ENCODE measurements at places on chromosomes 16 and 17.

DNA sequence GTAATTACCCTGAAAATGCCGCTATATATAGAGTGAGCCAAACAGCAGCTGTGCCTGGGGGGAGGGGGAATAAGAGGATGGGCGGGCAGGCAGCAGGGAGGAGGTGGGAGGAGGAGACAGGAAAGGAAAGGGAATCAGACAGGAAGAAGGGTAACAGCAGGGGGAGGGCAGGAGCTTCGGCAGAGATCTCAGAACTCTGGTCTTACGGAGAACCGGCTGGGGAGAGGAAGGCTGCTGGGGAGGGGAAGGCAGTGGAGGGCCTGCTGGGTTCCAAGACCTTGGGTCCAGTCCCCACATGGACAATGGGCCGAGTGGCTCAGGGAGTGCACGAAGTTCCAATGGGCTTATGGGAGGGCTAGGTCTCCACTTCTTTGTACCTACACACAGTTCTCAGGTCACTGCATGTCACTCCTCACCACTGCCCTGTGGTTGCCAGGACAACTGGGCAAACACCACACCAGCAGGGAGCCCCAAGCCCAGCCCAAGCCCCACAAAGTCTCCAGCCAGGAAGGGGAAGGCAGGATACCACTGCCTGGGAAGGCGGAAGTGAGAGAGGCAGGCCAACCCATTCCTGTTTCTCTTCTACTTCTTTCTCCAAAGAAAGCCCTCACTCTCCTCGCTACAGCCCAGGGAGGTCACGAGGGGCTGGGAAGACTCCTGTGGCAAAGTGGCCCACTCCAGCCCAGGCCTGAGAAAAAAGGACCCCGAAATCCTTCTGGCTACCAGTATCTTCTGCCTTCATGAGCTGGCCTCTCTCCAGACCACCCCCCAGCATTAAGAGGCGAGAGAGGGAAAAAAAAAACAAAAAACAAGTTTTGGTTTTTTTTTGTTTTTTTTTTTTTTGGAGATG lies 25.3 kb downstream of the G6PC3 start:
- DNase-seq, result peak; percentile 94

DNA sequence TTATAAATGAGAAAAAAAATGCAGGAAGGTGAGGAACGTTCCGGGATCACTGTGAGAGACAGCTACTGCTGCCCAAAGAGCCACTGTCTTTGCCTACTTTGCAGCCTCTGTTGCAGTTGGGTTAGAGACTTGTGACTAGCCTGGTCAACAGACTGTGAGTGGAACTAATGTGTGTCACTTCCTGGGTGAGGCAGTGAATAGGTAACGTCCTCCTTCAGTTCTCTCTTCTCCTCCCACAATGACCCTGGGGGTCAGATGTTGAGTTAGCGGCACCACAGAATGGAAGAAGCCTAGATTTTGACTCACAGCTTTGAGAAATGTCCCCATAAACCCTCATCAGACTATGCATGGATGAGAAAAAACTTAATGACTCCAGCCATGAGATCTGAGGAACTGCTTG lies 5.2 kb downstream of the C16orf46 start:
- DNase-seq, result no peak

DNA sequence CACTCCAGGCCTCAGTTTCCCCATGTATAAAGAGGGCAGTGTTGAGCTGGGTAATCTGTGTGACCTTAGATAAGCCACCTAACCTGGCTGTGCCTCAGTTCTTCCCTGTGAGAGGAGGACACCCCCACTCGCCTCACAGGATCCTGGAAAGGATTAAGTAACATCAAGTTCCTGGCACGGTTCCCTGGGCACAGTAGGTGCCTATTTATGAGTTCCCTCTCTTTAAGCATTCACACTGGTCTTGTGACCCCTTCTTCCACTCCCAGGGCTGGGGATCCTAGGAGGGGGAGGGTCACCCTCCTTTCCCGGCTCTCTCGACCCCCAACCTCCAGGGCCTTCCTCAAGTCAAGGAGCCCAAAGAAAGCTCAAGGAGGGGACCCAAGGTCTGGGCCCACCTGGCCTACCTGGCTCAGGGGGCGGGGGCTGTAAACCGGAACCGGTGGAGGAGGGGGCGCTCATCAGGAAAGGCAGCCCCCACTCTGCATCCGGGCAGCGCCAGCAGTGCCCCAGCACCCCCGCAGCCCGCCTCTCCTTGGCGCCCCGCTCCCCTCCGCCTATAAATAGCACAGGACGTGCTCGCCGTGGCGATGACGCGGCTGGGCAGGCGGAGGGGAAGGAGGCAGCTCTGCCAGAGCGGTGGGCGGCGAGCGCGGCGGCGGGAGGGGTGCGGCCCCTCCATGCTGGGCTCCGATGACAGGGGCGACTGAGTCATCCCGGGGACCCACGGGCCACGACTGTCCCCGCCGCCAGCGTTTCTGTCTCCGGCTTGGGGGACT lies 9.4 kb downstream of the RPL19 start:
- DNase-seq, result peak; percentile 72

DNA sequence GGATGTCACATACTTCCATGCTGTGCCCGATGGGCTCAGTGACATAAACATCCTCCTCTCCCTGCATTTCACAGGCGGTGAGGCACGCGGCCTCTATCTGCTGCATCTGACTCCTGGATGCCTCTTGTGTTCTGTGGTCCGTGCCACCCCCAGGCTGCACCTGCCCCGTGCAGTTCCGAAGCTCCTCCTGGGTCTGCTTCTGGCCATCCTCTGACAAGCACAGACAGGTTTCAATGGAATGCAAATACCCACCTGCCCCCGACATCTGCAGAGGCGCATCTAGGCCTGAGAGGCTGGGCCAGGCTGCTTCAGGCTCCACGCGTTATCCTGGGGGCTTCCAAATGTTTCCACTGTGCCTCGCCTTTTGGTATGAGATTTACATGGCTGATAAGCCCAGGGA lies 46.3 kb upstream of the DNAH17 start:
- no peak for DNase-seq

DNA sequence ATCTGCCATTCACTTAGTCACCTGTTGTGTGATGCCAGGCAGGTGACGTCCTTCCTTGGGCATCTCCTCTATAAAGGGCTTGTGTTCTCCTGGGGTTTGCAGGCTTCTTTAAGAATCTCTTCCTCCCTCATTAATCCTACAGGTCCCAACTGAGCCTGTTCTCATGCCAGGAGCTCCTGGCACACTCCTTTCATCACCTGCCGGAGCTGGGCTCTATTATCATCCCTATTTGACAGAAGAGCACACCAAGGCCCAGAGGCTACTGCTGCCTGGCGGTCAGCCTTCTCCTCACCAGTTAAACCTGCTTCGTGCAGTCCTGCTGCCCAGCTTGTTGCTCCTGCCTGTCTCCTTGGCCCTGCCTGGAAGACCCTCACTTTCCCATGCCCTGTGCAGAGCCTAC lies 51.2 kb downstream of the RAI1 start:
- DNase-seq, result no peak
